Effector CD4-positive, alpha-beta T cell (primary cell): ENCODE measurements at places on chromosomes 2 and 18.

DNA sequence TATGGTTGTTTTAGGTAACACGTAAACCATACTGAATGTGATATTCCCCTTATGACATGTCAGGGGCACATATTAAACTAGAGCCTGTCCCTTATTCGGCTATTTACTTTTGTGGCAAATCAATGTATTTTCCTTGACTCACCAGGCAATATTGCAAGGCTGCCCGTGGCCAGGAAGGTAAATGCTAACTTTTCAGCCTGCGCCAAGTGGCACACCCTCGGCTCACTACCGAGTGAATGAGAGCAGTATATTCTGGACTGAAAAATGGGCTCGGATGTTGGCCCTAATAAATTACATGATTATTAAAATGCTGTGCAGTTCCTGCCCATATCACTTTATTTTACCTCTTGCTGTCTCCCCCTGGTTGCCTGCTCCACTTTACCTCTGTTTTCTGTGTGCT lies 46.7 kb downstream of the POU3F3 start:
- no peak for DNase-seq

- no peak for DNase-seq
These were observed 182.2 kb downstream of the FIGN start for GRCh38 chr2:163553601-163554000.

DNA sequence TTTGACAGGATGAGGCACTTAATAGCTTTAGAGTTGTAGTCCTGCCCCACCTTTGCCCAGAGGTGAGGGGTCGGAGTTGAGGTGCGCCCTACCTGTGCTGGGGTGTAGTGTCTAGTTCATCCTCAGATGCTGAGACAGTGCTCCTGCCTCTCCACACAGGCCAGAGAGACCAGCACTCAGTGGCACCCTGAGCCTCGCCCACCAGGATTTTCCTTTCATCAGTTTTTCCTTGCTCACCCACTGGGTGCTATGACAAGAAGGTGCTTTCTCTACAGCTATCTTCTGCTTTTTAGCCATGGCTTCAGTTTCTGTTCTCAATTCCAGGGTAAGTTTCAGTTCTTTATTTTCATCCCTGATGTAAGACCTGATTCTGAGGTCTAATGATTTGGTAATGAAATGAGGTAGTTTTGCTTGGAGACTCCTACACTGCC lies 16.8 kb upstream of the TMEM131 start:
- DNase-seq: no peak

DNA sequence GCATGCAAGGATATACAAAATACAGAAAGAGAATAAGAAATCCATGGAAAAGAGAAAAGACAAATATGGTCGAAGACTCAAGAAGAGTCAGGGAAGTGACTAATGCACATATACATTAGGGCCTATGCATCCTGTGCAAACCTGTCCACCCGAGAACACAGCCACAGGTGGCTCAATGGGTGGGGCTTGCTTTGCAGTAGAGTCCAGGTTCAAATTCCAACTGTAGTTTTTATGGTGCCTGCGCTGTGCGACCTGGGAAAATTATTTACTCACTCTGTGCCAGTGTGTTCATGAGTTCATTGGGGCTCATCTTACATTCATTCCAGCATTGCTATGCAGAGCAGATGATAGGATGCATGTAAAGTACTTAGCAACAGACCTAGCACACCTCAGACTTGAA lies 244.7 kb downstream of the CTNNA2 start:
- no peak for DNase-seq

DNA sequence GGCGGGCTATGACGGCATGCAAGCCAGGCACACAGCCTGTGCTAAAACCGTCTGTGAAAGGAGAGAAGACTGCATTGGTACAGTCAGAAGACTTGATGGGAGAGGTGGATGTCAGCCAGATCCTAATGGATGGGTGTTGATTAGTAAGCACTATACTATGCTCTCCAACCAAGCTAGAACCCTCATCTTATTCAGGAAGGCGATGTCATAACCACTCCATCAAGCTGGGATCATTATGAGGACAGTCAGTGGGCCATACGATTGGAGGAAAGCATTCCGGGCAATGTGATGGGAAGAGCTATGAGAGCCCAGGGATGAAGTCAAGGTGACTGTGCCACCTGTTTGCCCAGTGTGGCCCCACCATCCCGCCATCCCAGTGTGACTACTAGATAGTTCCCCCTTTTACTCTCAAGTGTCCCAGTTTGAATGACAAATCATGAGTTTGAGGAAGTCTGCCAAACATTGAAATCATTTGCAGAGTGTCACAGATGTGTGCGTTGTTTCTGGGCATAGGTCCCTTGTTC lies 66.4 kb downstream of the MRPS9 start:
- no peak for DNase-seq

GRCh38 chr18:9721893-9722550 lies 13.9 kb downstream of the RAB31 start:
- no peak for DNase-seq

- DNase-seq: no peak
These were observed 108.3 kb upstream of the NOSTRIN start for GRCh38 chr2:168694173-168694572.

GRCh38 chr18:944440-944839 lies 39.8 kb downstream of the ADCYAP1 start:
- DNase-seq: no peak

DNA sequence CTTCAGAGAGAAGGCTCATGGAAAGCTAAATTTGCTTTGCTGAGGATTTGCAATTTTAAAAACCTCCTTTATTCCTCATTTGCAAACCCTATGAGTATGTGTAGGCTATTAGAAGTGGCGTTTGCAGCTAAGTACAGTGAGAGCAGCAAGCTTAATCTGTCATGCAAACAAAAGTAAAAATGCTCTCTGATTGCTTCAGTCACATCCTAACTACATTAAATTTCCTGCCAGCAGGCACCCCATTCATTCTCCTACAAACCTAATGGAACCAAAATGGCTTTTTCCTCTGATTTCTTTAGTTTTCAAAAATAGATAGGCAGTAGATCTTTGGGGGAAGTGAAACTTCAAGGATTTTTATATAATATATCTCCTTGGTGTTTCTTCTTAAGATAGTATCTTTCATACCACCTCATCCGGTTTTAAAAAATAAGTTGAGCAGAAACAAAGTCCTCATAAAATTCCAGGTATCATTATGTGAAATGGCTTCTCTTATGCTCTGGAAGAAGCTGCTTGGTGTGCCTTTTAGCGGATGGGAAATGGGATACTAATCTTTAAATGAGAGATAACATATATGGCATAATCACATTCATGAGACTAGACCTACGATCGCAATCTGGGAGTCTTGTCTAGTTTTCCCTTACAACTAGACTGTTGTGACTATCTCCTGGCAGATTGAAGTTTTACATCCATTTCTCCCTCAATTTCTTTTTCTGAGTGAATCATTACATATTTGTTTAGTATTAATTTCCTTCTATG lies 49.1 kb downstream of the CLIP4 start:
- DNase-seq: no peak

DNA sequence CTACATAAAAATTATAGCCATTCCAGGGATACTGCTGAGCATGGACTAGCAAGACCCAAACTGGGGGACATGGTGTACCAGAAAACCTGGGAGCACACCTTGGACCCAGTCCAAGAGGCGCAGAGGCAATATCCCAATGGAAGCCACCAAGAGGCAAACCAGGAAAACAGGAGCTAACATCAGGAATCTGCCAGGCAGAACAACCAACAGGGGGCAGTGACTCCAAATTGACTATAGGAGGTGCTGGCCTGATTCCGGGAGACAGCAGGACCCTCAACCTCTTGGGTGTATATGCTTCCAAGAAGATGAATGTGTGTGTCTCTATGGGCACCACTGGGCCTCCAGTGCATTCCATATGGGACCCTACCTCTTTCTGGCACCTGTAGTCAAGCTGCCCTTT lies 172.7 kb upstream of the ARL4C start:
- no peak for DNase-seq

DNA sequence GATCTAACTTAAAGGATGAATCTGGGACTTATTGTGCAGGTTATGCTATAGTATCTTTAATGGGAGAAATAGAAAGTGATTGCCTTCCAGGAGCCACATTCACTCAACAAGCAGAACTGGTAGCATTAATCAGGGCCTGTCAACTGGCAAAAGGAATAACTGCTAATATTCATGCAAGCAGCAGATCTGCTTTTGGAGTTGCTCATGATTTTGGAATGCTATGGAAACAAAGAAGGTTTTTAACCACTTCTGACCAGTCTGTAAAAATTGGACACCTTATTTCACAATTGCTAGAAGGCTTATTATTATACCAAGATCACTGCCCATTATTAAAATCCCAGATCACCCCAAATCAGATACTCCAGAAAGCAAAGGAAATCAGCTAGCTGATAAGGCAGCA lies 200.4 kb downstream of the MREG start:
- no peak for DNase-seq

- no peak for DNase-seq
These were observed 127.6 kb upstream of the ITGA6 start for GRCh38 chr2:172299741-172300140.

DNA sequence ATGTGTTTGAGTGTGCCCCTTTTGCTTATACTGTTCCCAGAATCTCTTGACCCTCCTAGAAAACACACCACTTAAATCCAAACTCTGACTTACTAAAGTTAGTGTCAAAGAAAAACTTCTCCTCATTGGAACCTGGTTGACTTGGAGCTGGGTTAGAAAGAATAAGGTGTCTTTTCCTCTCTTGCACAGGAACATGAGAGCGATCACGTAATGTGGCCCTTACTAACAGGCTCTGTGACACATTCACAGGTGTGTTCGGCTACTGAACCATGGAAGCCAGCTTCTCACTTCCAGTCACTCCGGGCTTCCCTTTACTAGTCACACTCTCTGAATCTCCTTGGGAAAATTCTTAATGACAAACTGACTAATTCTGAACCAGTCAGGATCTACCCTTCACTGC lies 5.4 kb upstream of the POU3F3 start:
- DNase-seq: no peak

DNA sequence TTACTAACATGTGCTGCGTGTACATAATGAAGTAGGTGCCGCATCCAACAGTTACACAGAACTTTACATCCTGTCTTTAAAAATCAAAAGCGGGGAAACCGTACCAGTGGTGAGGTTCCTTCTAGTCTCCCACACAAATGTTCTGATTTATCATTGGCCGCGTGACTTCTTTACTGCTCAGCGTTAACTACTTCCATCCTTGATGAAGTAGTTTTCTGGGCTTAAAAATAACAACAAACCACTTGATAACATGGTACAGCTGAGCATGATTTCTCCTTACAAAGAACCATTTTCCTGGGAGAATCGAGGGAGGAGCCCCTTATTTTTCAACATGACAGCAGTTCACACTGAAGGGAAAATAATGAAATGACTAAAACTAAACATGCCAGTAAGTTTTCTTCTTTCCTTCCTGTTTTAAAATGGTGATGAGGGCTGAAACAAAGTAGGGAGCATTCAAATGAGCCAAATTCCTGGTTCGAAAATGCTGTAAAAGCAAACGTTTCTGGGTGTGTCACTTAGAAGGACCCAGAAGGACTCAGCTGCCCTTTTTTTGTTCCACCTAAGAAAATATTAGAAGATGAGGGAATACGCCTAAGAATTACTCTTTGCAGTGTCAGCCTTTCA lies 9.9 kb downstream of the EMILIN2 start:
- no peak for DNase-seq

DNA sequence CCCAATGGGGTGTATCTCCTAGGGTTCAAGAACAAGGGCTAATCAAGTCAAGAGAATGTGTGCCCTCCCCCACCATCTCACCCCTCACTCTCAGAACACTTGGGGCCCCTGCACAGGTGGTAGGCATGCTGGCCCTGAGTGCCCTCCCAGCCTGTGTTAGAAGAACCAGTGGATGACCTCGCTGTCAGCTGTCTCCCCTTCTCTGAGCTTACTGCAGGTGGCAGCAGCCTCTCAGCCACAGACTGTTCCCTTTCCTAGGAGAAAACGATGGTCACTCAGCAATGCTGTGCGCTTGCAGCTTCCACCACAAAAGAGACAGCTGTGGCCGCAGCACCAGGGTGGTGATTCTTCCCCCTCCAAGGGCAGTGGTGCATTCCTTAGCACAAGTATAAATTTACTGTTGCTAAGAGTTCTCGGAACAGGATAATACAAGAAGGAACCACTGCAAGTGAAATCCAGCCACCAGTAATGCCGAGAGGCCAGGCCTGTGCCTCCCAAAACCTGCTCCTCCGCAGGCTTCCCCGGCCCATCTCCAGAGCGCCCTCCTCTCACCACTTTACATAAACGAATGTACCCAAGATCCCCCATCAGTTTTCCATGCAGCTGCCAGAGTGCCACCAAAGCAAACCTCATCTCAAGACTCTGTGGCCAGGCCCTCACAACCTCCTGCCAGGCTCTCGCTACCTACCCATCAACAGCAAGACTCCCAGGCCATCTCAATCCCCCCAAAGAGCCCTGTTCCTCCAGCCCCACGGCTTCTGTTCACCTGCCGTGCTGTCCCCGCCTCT lies 935 bp upstream of the RAMP1 start:
- no peak for DNase-seq

DNA sequence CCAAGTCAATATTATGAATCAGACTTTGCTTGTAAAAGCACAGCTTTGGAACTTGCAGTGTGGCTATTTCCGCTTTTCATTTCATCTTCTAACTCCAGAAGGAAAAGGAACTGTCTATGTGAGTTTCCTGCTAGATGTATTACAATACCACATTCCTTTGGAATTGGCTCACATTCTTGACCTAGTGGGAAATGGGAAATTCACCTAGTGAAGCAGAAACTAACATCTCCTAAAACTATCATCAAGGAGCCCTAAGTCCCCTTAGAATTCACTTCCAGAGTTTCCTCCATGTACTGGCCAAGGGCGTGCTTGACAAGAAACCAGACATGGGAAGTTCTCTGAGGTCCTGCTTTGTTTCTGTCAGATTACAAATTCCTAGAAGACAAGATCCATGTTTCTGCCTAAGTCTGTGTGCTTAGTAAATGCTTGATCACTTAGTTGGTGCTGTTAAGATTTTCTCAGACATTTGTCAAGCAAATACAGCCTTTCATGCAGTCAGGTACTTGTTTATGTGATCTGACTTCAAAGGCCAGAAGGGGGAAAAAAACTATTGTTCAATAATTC lies 275.7 kb upstream of the FN1 start:
- DNase-seq: no peak

DNA sequence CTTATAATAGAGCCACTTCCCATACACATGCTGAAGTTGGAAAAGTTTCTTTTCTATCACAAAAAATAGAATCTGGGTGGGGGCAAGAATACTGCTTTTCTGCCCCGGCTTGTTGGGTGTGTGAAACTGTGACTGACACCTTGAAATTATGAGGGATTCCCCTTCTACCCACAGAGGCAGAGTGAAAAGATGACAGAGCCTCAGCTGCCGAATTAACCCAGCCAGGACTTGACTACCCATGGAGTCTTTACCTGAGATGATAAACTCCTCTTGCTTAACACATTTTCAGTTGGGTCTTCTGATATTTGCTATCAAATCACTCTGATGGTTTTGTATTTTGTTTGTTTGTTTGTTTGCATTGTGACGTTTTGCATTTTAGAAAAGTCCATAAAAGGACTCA lies 66.0 kb upstream of the PMAIP1 start:
- no peak for DNase-seq
